NCI-H1436 treated with DMSO at 0.1 percent for 48 hours (cell line): ENCODE measurements at places on chromosomes 5 and 9.

DNA sequence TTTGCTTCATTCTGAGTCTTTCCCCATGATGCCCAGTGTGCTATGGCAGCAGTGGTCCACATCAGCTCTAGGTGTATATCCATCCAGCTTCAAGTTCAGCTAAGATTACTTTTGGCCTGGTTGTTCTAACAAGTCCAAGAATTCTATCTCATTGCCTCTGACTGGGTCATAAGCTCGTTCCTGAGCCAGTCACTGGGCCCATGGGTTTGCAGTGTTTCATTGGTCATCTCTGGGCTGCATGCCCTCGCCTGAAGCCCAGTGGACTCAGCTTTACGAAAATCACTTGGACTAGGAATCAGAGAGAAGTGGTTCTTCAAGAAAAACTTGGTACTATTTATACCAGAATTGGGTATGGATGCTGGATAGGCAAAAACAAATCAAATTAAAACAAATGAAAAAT lies 16.1 kb upstream of the ARHGAP26 start:
- DNase-seq = no peak

DNA sequence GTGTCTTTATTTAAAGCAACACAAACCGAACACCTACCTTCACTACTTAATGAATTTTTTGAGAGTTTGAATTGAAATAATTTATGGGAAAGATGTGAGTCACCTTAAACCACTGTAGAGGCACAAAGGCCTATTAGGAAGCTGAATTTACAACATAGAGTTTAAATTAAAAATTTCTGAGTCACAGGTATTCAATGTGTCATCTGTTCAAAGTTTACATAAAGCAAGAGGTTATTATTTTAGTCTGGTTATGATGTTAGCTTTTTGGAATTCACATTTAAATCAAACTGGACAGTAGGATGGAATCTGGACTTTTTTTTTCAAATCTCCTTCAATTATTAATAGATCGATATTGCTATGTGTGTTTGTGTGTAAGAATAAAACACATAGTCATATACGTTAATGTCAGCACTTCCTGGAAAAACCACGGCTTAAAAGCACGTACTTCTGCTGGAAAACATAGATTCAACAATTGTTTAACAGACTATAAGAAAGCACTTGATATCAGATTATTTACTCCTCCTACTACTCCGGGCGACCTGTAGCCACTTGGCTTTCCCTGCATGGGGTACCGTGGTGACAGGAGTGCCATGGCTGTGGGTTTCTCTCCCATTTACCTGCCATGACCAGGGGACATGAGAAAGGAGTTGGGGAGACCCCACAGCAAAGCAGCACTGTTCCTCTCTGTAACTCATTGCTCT lies 638.6 kb downstream of the SEMA5A start:
- no peak for DNase-seq

DNA sequence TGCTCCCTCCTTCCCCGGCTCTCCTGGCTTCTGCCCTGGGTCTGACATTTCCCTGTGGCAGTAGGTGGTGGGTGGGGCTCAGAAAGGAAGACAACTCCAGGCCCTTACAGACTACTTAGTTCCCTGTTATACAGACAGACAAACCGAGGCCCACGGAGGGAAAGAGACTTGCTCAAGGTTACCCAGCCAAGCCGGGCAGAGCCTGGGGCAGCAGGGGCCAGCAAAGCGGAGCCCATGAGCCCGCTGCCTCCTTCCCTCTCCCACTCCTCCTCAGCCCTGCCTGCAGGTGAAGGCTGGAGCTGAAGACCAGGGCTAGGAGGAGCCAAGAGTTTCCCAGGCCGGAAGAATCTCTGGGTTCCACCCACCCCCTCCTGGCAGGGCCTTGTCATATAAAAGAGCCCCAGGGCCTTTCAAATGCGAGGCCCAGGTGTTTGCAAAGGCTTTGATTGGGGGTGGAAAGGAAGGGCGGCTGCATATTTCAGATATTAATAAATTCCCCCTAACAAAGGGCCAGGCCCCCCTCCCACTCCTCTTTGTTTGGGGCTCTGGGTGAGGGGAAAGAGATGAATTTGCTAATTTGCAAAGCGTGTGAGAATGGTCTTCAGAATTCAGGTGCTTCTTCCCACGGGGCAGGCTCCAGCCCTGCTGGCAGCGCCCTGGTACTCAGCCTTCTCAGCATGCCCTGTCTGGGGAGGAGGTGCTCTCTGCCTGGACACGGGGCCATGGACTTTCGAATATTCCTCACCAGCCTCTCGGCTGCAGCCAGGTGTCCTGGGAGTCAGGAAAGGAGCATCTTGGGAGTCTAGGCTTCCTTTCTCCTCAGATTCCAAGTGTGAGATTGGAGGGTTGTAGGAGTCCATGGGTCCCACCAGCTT lies 21.5 kb downstream of the SLC6A7 start:
- DNase-seq = no peak

GRCh38 chr5:7500256-7500655 lies 104.3 kb downstream of the ADCY2 start:
- DNase-seq = no peak

DNA sequence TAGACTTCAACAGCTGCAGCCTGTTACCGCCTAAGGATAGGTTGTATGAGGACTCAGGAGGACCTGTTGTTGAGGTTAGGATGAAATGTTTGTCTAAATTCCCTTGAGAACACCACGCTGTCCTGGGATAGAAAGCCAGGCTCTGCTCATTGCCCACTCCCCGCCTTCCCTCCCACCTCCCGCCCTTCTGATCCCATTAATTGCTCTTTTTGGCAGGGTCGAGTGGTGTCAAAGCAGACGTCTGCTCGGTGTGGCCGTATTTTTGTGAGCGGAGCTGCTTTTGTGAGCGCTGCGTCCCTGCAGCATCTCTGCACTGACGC lies 62.3 kb downstream of the SPATA31C2 start:
- DNase-seq = no peak

DNA sequence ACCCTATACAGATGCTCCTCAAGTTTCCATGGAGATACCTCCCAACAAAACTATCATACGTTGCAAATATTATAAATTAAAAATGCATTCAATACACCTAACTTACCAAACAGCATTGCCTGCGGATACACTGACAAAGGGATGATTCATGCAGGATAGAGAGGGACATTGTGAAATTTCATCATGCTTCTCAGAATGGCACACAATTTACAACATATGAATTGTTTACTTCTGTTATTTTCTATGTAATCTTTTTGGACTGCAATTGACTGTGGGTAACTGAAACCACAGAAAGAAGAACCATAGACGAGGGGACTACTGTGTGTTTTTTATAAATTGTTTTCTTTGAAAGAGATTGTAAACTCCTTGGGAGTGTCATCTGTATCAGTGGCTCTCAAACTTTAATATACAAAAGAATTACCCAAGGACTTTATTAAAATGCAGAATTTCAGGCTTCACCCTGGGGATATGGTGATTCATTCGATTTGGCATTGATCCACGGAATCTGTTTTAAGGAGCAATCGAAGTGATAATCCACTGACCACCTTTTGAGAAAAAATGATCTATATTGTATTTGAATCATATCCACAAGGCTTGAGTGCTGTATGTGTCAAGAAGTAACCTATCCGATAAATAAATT lies 146.4 kb downstream of the SGCD start:
- DNase-seq = no peak

DNA sequence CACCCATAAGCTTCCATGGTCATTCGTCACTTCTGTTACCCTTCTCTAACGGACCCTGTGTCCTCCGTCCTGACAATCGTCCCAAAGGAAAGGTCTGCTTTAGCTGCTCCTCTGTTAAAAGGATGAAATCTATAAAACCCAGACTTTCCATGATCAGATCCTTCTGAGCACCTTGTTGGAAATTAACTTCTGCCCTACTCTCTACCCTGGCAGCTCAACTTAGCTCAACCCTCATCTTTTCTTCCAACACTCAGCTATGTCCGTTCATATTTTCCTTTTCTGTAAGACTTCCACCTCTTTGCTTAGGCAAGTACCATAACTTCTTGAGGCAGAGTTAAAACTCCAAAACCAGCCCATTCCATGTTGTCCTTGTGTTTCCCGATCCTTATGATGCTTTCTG lies 205.4 kb downstream of the SPATA31A6 start:
- DNase-seq = no peak

DNA sequence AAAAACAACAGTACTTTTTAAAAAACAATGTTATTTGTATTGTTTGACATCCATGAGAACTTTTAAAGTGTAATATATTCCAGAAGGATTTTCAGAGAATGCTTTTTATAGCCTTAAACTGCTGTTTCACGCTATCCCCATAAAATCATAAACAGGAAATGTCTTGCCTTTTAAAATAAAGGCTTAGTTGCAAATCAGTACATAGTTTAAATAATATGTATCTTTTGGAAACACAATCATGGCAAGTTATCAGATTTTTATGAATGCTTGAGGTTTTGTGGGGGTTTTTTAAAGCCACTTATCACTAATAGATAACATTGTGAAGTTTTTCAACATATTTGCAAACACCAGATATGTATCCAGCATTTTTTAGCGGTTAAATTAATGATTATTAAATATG lies 37.2 kb upstream of the F2RL2 start:
- DNase-seq = no peak

DNA sequence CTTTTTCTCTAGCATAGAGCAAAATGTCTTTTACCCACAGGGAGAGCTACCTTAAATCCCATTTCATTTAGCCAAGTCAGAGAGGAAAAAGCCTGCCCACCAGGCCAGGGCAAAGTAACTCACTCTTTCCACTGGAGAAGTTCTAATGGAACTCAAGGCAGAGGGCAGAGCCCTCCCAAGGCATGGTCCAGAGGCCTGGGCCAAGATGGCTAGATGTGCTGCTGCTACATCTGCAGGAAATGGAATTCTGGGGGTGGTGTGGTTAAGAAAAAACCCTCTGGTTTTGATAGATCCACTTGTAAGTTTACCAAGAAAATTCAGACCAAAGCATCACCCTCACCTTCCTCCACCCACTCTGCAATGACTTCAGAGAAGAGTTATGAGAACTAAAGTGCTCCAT lies 37.3 kb downstream of the CSF2 start:
- no peak for DNase-seq

DNA sequence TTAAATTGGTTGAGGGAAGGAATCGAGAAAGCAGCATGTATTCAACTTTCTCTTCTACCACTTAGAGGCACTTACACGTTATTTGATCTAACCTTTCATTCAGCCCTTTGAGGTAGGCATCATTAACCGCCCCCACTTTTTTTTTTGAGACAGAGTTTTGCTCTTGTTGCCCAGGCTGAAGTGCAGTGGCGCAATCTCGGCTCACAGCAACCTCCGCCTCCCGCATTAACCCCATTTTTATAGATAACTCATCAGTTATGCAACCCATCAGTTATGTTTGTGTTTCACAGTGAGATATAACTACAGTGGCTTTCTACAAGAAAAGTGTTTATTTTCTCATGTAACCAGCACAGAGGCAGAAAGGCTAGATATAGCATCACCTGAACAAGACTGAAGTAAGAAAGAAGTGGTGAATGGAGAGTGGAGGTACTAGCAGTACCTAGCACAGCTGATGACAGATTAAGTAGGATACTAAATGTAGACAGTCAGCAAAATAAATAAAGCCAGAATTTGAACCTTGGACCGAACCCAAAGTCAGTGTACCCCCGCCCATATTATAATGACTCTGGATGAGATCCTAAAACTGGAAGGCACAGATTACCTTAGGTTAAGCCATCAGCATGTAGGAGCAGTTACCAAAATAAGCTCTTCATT lies 91.2 kb downstream of the PJA2 start:
- no peak for DNase-seq
